Daoy (cell line): ENCODE measurements at places on chromosomes 1 and 21. TPM values are rescaled to one million over a fixed set of nuclear protein-coding genes. Genes with fewer than 3 reads are reported as not detected.

The MCOLN2 gene
- 13.5 and 13.6 TPM in 2 replicates for total RNA-seq

The EDN2 gene
- 0.40 TPM in 1 of 2 replicates, not detected in the other for total RNA-seq

The ITLN2 gene
- total RNA-seq: not detected in 2 replicates

The PLPPR5 gene
- 0.03 TPM in 1 of 2 replicates, not detected in the other for total RNA-seq

The OLFML3 gene
- 2.3 and 2.4 TPM in 2 replicates for total RNA-seq

The DCAF8 gene
- 32.1 and 58.1 TPM in 2 replicates for total RNA-seq

The FCER1G gene
- total RNA-seq: 1.5 TPM in 1 of 2 replicates, not detected in the other

The AUNIP gene
- total RNA-seq: 9.4 and 20.4 TPM in 2 replicates

The ACTL8 gene
- total RNA-seq: 0.12 and 0.46 TPM in 2 replicates

The CAMK2N1 gene
- total RNA-seq: 2.2 and 5.4 TPM in 2 replicates

The MIXL1 gene
- total RNA-seq: 0.17 TPM in 1 of 2 replicates, not detected in the other

DNA sequence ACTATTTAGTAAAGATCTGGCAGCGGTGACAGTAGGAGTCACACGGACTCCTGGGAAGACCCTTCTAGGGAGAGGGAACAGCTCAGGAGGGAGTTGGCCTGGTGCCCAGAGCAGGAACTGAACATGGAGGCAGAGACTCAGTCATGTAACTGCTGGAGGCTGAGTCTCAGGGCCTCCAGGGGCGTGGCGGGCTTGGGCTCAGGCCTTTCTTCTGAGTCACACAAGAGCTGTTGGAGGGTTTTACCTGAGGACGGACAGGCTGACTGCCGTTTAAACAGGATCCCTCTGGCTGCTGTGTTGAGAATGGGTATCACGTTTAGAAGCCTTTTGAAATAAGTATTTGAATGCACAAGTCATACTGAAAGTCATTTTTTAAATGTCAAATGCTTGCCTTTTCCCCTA lies 7.2 kb upstream of the ETS2 start:
- peak; percentile 97 for DNase-seq

- DNase-seq: peak; percentile 9
Measured at GRCh38 chr1:169618367-169618766, 11.6 kb downstream of the SELP start.

DNA sequence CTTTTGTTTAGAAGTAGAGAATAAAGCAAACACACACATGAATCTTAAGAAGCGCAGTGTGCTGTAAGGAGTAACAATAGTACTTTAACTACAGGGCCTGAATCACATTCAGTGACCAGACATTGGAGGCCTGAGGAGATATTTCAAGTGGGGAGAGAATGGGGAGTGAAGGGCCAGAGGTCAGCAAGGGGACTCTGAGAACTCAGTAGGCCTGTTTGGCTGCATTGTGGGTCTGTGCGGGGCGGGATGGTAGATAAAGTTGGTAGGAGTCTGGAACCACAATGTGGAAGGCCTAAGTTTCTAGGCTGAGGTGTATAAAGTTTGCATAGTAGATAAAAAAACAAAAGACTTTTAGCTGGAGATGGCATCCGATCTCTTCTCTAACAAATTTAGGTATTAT lies 52.7 kb upstream of the WLS start:
- DNase-seq: no peak

DNA sequence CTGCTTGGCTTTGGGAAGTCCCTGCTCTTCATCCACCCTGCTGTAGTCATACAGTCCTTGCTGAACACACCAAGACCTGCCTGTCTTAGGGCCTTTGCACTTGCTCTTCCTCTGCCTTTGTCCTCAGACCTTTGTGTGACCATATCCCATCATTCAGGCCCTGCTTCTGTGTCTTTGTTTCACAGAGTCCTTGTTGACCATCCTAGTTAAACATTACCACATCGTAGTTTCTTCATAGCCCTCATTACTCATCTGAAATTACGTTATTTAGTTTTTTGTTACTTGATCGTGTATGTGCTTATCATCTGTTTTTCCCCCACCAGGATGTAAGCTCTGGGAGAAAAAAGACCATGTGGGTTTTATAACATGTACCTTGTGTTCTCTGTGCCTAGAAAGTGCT lies 18.3 kb upstream of the SPRR5 start:
- DNase-seq: no peak

DNA sequence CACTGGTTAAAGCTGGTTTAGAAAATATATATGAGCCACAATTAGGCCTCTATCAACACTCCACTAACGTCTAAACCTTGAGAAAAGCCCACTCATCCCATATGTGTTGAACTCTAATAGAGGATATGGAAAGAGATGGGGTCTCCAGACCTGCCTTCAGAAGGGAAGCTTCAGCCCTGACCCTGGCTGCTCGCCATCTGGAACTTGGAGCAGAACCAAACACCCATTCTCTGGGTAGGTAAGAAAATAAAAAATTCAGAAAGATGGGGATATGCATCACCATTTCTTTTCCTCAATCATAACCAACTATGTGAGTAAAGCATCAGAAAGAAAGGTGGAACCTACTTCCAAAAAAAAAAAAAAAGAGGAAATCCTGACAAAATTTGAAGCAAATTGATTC lies 666.2 kb downstream of the PTPRC start:
- DNase-seq: no peak

- peak; percentile 90 for DNase-seq
Measured at GRCh38 chr1:41870076-41870562, 48.6 kb downstream of the HIVEP3 start.

- DNase-seq: no peak
Measured at GRCh38 chr1:9906466-9906865, 3.6 kb downstream of the CTNNBIP1 start.

DNA sequence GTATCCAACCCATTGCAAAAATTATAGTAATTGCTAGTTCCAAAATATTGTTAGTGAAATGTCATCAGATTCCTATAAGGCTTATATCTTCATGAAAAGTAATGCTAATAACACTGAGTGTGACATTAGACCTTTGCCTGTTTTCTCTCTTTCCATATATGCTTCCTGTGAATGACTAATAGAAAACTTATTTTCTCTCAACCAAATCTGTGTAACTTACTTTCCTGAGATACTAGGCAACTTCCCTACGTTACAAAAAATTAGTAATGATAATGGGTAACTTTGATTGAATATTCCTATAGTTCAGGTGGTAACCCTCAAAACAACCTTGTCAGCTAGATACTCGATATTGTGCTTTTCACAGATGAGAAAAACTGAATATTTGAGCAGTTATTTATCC lies 124.2 kb upstream of the HNRNPU start:
- no peak for DNase-seq

GRCh38 chr1:233673947-233674431 lies 60.1 kb downstream of the KCNK1 start:
- DNase-seq: peak; percentile 15

DNA sequence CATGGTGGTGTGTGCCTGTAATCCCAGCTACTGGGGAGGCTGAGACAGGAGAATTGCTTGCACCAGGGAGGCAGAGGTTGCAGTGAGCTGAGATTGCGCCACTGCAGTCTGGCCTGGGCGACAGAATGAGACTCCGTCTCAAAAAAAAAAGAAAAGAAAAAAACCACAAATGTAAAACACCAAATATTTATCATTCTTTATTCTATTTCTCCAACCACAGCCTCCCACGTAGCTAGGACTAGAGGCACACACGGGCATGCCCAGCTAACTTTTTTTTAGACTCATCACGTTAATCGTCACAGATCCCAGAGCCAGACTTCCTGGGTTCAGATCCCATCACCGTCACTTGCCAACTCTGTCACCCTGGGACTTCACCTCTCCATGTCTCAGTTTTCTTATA lies 13.5 kb downstream of the DNAJC16 start:
- no peak for DNase-seq

DNA sequence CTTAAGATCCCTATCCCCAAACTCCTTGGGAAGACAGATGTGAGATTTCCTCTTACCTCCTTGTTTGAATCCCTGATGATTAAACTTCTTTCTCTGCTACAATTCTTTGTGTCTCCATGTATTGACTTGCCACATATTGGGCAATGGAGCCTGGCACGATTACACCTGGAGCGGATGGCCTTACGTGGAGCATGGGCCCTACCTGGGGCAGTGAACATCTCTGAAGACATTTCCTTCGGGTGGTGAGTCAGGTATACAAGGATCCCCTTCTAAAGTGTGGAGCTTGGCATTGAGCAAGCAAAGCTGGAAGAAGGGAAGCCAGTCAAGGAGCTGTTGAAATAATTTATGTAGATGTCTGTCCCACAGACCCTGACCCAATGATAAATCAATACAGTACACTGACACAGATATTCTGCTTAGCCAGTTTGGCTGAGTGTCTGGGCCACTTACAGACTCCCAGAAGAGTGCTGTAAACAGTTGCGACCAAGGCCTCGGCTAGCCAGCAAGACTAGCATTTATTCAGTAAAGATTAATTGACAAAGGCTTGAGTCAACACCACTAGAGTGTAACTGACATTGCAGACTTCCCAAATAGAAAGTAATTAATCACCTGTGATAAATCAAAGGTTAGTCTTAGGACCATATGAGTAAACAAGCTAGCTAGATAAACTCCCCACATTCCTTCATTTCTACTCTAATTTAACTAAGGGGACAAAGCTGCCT lies 83.1 kb upstream of the KCNK1 start:
- DNase-seq: no peak
